ENCODE measurements at places on chromosomes 3 and 15.

GRCh38 chr3:42144209-42144608 lies 53.1 kb downstream of the TRAK1 start:
- DNase-seq: peak; percentile 59

DNA sequence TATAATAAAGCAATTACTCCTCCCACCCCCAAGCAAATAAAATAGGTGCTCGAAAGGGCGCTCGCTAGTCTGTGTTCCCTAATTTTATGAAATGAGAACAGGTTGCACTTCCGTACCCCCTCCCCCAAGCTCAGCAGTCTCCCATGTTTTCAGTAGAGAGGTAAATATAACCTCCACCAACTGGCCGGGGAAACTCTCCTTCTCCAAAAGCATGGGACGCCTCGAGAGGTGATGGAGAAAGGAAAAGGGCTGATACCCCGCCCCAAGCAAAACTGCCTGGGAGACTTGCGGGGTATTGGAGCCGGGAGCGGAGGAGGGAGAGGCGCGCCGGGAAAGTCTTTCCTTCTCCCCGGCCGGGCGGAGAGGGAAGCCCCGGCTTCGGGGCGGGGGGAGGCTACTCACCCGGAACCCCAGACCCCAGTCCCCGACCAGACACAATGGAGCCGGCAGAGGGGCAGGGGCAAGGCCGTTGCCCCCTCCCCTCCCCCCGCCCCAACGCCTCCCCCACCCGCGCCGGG lies 605 bp downstream of the DCUN1D1 start:
- DNase-seq: peak; percentile 41

- no peak for DNase-seq
Observed at GRCh38 chr15:27746401-27746955, 352.6 kb downstream of the OCA2 start.

DNA sequence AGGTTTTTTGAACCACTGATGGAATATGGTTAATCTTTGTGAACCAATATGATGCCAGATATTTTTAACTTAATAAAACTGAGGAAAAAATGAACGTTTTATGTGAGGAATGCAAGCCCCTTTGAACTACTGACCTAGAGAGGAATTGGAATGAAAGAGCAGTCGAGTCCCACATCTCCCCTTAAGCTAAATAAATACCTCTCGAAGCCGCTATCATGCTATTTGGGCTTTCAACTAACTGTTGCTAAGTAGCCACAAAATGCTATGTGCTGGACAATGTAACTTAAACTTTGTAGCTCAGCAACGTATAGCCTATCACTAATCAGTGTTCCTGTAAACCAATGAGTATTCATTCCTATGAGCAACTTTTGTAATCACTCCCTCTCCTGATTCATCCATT lies 1037.2 kb downstream of the SQOR start:
- DNase-seq: no peak

- no peak for DNase-seq
Observed at GRCh38 chr3:110859993-110860392, 211.6 kb upstream of the NECTIN3 start.

DNA sequence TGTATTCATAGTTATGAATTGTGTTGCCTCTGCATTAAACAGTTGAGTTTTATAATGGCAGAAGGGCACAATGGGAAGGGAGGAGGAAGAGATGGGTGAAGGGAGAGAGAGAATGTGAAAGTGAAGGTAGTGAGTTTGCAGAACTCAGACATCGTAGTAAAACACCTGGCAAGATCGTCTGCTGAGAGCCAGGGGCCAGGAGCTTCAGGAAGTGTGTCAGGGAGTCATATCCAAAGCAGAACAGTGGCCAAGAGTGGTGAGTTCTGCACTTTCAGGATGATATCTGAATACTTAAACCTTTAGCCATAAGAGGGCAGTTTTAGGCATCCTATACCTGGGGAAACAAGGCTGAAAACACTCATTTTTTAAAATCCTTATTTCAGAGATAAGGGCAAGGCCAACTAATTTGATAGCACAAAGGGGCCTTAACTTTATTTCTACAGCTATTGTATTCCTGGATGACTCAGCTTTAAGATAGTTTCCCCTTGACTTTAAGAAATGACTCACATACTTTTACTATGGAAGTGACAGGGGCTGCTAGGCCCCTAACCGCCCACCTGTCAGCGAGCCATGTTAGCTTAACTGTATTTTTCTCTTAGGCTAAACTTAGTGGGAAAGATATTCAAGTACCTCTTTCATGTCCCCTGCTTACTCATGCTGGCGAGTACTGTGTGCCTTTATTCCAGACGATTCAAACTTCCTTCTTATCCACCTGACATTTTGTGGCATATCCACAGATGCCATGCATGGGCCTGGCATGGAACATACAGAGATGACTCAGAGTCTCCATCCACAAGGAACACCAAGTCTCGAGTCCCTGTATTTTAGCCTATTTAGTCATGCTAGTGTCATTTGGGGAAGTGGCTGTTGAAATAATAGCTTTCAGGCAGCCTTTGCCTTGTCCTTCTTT lies 53.9 kb downstream of the RLBP1 start:
- DNase-seq: no peak

GRCh38 chr15:101381671-101382212 lies 86.7 kb upstream of the SNRPA1 start:
- no peak for DNase-seq

DNA sequence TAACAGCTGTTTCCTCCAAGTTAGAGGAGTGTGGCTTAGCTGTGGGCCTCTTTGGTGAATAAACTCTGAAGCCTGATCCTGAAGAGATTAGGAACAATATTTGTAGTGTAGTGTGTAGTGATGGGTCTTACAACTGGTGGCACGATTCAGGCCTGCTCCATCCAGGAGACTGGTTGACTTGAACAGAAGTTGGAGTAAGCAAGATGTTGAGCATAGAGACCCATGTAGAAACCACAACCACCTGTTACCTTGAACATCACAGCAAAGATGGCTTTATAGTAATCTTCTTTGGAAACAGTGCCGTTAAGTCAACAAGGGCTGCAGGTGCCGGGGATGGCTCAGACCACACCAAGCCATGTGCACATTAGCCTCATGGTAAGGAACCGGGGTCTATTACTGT lies 74.2 kb upstream of the RASGRP1 start:
- no peak for DNase-seq

DNA sequence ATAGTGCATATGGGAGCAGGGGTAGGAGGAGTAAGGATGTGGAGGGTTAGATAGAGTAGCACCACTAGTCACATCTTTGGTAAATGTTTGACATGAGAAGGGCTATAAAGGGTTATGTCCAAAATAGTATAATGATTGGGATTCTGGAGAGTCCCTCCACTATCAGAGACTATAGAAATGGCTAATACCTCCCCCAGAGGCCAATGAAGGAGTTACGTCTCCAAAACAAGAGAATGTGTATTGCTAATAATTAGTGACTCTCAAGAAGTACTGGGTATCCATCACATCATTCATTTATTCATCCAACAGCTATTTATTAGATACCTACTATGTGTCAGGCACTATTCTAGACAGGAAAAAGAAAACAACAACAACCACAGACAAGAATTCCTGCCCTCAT lies 203.7 kb upstream of the UMPS start:
- DNase-seq: no peak

DNA sequence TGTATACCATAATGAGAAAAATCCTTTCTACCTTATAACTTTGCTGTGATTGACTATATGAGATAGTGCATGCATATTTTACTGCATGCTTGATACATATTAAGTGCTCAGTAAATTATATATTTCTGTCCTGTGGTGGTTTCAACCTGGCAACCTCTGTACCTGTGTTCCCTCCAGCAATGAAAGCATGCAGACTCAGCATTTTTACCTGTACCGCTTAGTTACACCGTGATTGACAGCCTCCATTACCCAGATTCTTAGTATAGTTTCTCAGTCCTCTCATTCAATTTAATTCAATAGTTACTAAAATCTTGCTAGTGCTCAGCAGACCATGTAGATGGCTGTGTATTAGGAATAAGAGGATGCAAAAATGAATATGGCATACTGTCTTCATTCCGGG lies 386.0 kb downstream of the EPHA6 start:
- DNase-seq: no peak

- DNase-seq: no peak
Observed at GRCh38 chr15:83613714-83614113, 40.2 kb upstream of the ADAMTSL3 start.

- DNase-seq: no peak
Observed at GRCh38 chr3:66499881-66500575, 794 bp downstream of the LRIG1 start.

DNA sequence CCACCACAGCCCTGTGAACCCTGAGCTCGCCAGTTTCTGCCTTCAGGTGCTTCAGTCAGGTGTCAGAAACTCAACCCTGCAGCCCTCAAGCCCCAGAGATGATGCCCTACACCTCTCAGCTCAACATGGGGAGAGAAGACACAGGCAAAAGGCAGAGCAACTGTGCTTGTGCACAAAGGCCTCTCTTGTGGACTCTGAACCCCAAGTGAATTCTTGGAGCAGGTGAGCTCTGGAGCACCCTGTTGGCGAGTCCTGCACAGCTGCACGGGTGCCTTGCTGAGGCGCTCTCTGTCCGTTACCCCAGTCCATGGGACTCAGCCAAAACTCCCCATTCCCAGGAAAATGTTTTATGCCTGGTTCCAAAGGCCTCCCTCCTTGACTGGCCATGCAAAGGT lies 197.0 kb downstream of the KLF13 start:
- DNase-seq: no peak

- no peak for DNase-seq
Observed at GRCh38 chr15:48596415-48596814, 49.1 kb downstream of the FBN1 start.

- DNase-seq: no peak
Observed at GRCh38 chr3:65666448-65667091, 372.1 kb downstream of the MAGI1 start.

DNA sequence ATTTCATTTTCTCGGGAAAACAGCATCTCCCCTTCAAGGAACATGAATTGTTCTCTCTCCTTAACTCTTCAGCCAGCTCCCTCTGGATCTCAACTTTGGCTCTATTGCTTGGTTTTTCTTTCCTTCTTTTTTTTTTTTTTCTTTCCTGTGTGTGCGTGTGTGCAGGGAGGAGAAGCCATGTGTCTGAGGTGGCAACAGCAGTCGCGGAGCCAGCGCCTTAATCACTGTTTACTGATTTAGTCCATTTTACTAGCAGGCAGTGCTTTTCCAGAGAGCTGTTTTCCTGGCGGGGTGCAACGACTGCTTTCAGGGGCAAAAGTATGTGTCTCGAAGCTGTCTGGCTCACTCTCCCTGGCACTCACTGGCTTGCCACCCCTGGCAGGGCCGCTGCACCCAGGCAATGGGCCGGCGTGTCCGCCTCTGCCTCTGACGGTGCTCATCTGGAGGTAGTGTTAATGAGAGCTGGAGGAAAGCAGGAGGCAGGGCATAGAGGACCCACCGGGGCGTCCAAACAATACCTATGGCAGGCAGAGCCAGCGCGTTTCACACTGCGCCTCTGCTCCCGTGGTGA lies 835.4 kb upstream of the NR2F2 start:
- no peak for DNase-seq

DNA sequence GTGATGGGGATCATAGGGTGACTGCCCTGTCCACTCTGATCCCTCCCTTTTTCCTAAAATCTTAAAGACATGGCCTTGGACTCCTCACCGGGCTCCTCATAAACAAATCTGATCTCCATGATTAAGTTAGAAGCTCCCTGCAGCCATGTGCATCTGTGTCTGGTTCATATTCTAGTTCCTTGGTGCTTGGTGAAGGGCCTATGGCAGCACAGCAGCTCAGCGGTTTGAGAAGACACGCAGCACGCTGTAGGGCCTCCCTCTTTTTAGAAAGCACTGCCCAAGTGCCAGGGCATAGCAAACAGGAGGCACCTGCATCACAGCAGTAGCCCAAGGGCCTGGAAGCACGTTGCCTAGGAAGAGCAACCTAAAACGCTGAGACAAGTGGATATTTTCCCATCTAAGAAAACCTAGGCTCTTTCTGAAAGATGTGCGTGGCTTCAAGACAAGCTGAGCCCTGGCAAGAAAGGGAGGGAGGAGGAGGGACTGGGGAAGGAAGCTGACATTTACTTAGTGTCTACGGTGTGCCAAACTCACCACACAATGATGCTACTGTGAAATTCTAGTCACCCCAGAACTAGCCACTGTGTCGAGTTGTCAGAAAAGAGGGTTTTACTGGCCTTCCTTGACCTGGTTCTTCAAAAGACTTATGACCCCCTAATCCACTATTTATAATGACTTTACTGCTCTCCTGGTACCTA lies 14.9 kb upstream of the ULK3 start:
- peak; percentile 63 for DNase-seq

DNA sequence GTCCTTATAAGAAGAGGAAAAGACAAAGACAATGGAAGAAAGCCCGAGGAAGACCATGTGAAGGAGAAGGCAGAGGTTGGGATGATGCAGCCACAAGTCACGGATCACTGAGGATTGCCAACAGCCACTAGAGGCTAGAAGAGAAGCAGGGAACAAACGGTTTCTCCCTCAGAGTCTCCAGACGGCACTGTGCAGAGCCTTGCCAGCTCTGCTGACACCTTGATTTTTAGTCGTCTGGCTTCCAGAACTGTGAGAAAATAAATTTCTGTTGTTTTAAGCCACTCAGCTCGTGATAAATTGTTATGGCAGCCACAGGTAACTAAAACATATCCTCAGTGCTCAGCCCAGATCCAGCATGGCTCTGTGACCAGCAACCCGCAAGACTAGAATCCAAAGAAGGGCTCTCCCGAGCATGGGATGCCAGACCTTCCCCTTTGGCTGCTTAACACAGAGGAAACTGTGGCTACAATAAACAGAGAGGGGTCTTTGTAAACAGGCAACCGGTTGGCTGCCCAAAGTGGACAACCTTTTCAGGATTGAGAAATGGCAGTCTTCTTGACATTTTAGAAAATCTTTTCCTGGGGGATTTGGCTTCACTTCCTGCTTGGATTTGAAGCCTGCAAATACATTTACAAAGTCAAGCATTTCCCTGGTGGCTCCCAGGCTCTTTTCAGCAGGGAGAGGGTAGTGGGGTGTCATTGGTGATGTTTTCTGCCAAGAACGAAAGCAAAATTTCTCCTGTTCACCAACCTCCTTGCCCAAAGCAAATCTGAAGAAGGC lies 88.7 kb upstream of the ADPGK start:
- DNase-seq: no peak

GRCh38 chr3:156144060-156144459 lies 23.7 kb downstream of the KCNAB1 start:
- no peak for DNase-seq

DNA sequence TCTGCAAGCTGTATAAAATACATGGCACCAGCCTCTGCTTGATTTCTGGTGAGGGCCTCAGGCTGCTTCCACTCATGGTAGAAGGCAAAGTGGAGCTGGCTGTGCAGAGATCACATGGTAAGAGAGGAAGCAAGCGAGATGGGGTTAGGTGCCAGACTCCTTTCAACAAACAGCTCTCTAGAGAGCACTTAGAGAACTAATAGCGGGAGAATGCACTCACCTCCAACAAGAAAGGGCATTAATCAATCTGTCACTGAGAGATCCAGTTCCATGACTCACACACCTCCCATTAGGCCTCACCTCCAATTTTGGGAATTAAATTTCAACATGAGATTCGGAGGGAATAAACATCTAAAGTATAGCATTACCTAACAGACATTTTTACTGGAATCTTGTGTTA lies 644.1 kb upstream of the ARRDC4 start:
- DNase-seq: no peak
